RPMI8226 (cell line): ENCODE measurements at places on chromosomes 3 and 15.

- no peak for DNase-seq
Observed at GRCh38 chr15:59791755-59792154, 102.6 kb upstream of the BNIP2 start.

- DNase-seq = no peak
Observed at GRCh38 chr3:142296507-142296906, 71.1 kb upstream of the GK5 start.

- DNase-seq = no peak
Observed at GRCh38 chr15:29418178-29418577, 148.6 kb upstream of the NSMCE3 start.

GRCh38 chr3:197787412-197787811 is 3.6 kb upstream of the LRCH3 start:
- DNase-seq = no peak

GRCh38 chr3:171123915-171124314 is 97.4 kb upstream of the SLC2A2 start:
- DNase-seq = no peak

- DNase-seq = no peak
Observed at GRCh38 chr3:189142527-189142926, 29.2 kb upstream of the TPRG1 start.

DNA sequence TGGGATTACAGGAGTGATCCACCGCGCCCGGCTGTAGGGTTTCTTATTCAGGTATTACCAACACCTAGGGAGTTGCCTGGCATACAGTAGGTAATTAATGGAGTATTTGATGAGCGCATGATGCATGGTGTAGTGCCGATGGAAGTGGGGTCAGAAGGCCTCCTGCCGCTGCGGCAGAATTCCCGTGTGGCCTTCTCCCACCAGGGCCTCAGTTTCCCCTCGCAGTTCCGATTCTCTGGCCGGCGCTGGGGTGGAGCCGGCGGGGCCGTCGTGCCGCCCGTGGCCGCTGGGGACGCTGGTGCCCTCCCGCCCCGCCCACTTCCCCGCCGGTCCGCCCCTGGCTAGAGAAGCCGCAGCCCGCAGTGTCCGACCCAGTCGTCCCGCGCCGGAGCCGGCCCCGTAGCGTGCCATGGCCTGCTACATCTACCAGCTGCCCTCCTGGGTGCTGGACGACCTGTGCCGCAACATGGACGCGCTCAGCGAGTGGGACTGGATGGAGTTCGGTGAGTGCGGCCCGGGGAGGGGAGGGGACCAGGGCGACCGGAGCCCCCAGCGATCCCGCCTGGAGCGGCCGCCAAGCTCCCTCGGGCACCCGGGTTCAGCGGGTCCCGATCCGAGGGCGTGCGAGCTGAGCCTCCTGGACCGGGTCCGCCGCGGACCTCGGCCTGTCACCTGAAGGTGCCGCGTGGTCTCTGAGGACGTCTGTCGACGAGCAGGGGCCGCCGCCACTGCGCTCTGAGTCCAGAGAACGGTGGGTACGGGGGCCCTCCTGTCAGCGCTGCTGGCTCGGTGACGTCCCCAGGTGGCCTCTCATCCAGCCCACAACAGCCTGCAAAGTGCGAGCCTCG is at the start of gene IRAK2:
Gene IRAK2, plus strand, starts transcription at position 374 of the 848 bp plus-strand sequence. Its CDS starts 36 bp downstream, at position 410.
- DNase-seq = peak; percentile 70

GRCh38 chr3:16514755-16515353 is 1.4 kb upstream of the RFTN1 start:
- no peak for DNase-seq

- DNase-seq = no peak
Observed at GRCh38 chr3:72896996-72897757, 9.3 kb downstream of the GXYLT2 start.

DNA sequence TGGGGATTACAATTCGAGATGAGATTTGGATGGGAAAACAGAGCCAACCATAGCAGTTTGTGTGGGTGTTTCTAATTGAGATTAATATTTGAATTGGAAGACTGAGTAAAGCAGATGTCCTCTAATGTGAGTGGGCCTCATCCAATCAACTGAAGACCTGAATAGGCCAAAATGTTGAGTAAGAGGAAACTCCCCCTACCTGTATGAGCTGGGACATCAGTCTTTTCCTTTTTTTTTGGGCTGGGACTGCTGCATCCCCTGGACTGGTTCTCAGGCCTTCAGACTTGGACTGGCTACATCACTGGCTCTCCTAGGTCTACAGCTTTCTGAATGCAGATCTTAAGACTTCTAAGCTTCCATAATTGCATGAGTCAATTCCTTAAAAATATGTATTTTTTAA is 144.1 kb downstream of the CD47 start:
- no peak for DNase-seq

DNA sequence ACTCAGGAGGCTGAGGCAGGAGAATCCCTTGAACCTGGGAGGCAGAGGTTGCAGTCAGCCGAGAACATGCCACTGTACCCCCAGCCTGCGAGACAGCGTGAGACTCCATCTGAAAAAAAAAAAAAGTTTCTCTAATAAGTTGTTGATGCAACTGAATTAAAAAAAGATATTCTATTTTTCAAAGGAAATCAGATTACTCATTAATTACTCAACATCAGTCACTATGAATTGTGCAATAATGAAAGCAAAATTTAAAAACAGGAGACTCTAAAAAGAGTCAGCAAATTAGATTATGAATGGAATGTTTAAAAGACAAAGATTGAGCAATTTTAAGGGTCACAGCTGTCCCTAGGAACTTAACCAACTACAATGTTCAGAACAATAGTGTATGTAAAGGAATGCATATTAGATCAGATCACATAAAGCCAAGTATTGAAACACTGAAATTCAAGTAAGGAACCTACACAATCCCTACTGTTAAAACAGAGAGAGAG is 60.2 kb upstream of the SLC4A7 start:
- no peak for DNase-seq

GRCh38 chr15:101637516-101637915 is 14.7 kb downstream of the TM2D3 start:
- DNase-seq = no peak

DNA sequence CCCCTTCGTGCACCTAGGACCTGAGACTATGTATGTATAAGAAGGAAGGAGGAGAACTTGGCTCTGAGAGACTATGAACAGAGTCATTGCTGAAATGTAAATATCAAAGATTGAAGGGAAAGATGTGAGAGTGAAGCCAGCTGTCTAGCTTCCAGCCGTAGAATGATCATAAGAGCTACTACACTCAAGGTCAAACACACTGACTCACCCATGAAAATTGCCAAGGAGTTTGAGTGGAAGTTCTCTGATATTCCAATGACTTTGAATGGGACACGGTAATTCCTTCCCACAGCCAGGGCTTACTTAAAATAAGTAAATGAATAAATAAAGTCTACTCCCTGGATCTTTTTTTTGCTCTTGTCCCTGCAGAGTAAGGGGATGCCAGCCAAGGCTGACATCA is 398.9 kb upstream of the TPRG1 start:
- no peak for DNase-seq

DNA sequence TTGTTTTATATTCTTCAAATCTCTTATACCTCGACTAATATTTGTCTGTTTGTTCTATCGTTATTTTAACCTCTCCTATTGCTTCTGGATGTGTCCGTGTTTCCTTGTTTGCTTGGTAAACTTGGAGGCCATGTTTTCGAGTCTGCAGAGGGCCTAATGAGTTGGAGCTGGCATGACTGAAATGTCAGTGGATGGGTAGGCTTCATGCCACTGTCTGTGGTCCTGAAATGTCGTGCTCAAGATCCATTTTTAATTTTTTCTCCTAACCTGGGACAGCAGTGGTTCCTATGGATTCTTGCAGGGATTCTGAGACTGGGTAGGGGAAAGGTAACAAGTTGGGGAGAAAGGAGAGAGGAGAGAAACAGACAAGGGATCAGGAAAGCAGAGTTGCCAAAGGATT is 18.8 kb upstream of the GASK1A start:
- no peak for DNase-seq

GRCh38 chr3:15979495-15979894 is 181.7 kb upstream of the ANKRD28 start:
- peak; percentile 24 for DNase-seq

GRCh38 chr3:38556640-38557358 is 60.7 kb downstream of the EXOG start:
- DNase-seq = no peak

GRCh38 chr3:186427627-186428281 is 65.7 kb upstream of the DGKG start:
- peak; percentile 80 for DNase-seq

DNA sequence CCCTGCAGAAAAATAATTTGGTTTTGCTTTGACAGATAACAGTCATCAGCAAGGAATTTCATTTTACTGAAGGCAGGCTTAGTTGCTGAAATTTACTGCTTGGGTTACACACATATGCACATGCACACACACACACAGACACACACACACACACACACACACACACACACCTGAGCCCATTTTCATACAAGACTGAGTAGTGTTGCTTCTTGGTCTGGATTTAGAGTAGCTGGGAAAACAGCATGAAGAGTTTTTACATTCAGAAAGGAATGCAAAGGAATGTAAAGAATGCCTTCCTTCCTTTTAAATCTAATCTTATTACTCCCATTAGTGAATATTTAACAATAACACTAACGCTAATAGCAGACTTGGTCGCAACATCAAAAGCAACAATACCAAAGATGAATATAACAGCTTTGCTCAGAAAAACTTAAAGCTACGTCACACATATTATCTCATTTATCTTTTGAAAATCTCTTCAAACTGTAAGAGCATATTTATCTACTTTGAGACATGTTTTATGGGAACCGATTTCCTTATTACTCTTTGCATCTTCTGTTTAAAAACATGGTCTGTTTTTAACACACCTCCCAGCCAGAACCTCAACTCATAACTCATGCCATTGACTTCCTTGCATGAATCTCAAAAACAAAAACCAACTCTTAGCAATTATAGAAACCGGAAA is 32.5 kb downstream of the RFTN1 start:
- no peak for DNase-seq

DNA sequence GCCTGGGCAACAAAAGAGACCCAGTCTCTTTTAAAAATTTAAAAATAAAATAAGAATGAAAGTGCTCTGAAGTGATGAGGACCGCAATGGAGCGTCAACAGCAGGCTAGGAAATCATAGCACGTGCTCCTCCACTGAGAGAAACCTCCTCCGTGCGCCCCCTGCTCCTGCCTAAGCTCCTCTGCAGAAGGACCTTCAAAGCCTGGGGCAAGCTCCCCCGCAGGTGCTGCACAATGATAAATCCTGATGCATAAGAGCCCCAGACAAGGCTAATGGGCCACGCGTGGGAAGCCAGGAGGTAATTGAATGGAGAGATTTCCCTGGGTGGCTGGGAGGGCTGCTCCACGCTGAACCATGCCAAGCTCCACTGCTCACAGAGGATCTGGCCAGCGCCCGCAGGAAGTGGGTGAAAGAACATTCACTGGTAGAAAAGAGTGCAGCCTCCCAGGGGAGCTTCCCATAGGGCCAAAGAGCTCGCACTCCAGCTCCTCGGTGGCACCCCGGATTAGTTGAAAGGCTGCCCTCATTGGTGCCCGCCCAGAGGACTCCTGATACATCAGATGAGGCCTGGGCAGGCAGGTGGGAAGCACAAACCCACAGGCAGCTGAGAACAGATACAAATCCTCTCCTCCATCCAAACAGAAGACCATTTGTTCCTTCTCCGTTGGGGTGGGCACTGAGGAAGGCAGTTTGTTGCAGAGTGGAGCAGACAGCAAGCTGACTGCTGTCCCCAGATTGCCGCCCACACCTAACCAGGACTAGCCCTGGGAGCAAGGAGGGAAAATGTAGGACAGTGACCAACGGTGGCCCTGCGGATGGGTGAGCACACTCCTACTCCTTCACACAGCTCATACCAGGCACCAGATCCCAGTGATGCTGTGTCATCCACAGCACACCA is 52.5 kb downstream of the CPN2 start:
- DNase-seq = no peak

DNA sequence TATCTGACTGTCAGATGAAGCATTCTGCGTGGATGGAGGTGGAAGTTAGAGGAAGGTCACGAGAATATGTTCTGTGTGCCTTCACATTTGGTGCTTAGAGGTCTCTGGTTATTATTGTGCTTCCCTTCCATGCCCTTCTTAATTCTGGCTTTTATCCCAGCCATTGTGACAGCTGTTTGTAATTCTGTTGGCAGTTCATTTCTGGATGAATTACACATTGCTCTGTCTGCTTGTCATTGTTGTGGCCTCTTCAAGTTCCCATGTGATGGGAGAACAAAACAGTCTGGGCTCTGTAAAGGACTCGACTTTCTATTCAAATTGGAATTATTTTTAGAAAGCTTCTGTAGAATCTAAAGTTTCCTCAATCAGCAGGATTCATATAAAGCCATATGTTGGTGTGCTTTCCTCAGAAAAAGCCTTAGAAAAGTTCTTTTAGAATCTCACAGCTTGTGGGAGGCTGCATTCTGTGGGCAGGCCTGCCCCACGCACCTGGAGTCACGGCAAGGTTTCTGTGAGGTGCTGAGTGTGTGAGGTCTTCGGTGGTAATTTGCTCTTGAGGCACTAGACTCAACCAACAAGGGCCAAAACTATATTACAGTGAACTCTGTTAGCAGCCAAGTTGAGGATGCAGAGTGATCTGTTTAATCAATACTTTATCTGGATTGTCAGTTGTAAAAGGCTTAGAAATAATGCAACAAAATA is 397.4 kb upstream of the AZI2 start:
- DNase-seq = no peak

- DNase-seq = no peak
Observed at GRCh38 chr15:36942248-36942827, 158.0 kb downstream of the MEIS2 start.

- DNase-seq = no peak
Observed at GRCh38 chr3:151319628-151320027, 3.0 kb upstream of the GPR87 start.

GRCh38 chr3:196117809-196118208 is 35.9 kb upstream of the TFRC start:
- no peak for DNase-seq

DNA sequence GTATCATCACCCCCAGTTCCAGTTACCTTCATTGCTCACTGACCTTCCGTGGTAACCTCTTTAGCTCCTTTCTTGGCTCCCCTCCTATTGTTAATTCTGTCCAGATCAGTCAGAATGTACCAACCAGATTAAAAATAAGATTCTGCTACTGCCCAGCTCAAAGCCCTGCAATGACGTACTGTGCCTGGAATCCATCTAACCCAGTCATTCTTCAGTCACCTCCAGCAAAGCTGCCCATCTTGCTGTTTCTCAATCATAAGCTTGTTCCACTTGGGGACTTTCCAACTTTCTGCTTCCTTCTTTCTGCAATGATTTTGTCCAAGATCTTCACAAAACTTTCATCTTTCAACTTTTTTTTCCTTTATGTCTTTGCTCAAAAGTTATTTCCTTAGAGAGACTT is 512.0 kb upstream of the ZNF385D start:
- DNase-seq = no peak

DNA sequence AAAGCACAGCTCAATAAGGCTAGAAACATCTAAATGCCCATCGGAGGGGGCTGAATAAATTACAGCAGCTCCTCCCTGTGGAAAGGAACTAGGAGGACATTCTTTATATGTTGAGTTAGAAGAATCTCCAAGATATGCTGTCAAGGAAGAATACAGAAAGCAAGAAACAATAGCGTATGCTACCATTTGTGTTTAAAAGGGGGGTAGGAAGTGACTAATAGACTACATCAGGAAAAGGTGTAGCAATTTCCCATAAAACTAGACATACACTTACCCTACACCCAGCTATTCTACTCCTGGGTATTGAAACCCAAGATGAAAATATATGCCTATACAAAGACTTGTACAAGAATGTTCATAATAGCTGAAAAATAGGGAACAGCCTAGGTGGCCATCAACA is 21.6 kb downstream of the SEC61A1 start:
- no peak for DNase-seq

- peak; percentile 17 for DNase-seq
Observed at GRCh38 chr15:76286271-76286879, 24.9 kb downstream of the ETFA start.
